ENCODE measurements at places on chromosomes 12 and 14.

DNA sequence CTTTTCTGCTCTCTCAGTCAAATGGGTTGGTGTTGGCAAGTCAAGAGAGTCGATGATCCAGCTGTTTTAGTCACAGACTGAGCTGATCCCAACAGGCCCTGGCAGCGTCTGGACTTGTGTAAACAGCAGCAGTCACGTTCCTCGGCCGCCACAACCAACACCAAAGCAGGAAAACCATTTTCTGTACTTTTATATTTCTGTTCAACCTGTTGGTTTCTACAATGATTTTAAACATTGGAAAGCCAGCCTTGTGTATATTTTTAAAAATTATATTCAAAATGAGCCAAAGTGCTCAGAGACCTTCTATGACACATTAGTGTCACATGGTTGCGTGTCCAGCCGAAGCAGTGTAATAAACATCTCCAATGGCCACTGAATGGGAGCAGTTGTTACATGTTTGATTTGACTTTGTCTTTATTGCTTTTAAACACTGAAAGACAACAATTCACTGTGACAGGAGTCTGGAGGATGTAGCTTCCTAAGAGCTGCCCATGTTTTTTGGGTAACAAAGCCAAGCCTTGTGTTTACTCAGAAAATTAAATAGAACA is 5.9 kb upstream of the SIVA1 start:
- no peak for DNase-seq

DNA sequence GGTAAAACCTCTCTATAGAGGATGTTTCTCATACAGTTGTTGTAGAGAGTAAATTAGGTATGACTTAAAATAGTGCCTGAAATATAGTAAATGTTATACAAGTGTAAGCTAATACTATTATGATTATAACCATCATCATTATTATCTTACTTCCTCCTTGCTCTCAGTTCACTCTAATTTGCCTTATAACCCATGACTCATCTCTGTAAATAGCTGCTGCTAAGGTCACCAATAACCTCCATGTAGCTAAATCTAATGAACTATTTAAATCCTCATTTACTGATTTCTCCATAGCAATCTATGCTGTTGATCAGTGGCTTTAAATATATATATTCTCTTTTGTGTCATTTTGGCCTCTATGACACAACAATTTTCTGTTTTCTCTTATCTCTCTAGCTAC is 109.6 kb downstream of the RMST start:
- DNase-seq, result no peak

DNA sequence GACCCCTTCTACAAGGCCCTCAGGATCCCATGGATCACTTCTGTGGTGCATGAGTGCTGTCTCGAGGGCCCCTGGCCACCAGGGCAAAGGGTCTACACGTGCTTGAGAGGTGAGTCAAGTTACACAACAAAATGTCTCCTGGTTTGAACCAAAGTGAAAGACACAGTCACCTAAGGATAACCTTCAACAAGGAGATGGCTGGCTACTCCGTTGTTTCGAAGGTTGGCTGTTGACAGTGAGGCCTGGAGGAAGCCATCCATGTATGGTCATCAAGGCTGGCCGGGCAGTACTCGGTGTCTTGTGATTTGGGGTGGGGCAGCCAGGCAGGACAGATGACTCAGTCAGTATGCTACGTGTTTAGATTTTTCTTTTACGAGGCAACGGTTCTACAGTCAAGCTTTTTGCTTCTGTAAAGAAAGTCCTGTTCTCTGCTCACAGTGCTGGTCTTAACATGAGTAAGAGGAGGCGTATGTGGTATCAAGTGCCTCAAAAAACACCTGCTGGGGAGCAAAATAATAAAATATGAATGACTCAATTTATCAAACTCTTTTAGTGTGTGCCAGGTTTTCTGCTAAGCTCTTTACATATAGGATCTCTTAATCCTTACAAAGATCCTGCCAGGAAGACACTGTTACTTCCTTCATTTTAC is 18.0 kb upstream of the NT5DC3 start:
- DNase-seq, result peak; percentile 66

GRCh38 chr12:101863981-101864380 is 13.4 kb upstream of the DRAM1 start:
- no peak for DNase-seq

- DNase-seq, result no peak
These were observed at the start of gene CMKLR1 for GRCh38 chr12:108338915-108339657. CMKLR1 (minus strand) TSS chr12:108339311; CDS start chr12:108293591, 45,720 bp downstream.

DNA sequence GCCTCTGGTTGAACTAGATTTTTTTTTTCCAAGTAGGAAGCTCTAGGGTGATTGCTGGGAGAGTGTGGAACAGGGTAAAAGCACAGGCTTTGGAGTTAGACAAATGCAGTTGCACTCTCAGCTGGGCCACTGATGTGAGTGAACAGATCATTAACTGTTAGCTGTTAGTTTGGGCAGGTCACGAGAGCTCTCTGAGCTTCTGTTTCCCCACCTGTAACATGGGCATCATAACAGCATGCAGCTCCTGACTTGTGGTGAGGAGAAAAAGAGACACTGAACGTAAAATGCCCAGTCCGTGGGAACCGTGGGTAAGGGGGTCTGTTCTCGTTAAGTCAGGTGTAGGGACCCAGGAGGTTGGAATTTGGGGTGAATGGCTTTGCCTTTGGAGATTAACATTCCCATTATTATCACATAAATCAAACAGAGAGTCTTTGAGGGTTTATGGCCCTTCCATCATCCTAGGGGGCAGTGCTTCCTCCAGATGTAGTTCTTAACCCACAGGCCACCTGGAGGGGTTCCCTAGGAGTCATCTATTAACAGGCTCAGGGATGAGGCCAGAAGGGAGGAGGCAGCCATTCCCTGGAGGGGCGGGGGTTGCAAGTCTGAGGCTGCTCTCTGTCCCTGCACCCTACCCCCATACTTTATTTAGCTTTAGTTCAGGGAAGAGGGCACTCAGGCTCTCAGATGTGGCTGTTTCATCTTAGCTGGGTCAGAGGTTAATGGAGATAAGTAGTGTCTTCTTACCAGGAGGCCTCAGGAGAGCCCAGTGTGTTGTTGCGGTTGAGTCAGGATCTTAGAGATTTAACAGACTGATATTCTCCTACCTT is 135.2 kb downstream of the DACT1 start:
- no peak for DNase-seq

DNA sequence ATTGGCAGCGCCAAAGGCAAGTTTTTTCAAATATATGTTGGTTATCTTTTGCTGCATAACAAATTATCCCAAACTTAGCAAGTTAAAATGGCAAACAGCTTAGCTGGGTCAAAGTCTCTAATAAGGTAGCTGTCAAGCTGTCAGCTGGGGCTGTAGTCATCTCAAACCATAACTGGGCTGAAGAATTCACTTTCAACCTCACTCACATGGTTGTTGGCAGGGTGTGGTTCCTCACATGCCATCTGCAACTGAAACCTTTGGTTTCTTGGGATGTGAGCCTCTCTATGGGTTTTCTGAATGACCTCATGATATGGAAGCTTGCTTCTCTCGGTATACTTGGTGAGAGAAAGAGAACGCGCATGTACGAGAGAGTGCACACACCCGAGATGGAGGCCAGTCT is 125.4 kb downstream of the LRIG3 start:
- DNase-seq, result no peak
